ENCODE measurements at places on chromosomes 7 and 10. TPM values are rescaled to one million over a fixed set of nuclear protein-coding genes. Genes with fewer than 3 reads are reported as not detected.

The LIPJ gene
- not detected for polyA plus RNA-seq

The BTBD16 gene
- not detected for polyA plus RNA-seq

The SPAM1 gene
- polyA plus RNA-seq: not detected

The RTKN2 gene
- 5.1 TPM for polyA plus RNA-seq

The SORBS1 gene
- 0.75 TPM for polyA plus RNA-seq

The GIMAP6 gene
- 188 TPM for polyA plus RNA-seq

The PAX2 gene
- polyA plus RNA-seq: not detected

The FKBP6 gene
- polyA plus RNA-seq: not detected

The STAG3 gene
- polyA plus RNA-seq: 6.5 TPM

The CALML5 gene
- polyA plus RNA-seq: not detected

The PTPN20 gene
- 1.9 TPM for polyA plus RNA-seq

The EPDR1 gene
- 1.3 TPM for polyA plus RNA-seq

The MAPK8 gene
- polyA plus RNA-seq: 25.8 TPM

The OR13A1 gene
- polyA plus RNA-seq: not detected

The MRC1 gene
- not detected for polyA plus RNA-seq
